Frontal cortex (tissue), 4 donors: ENCODE measurements at places on chromosomes 12 and 14. TPM values are rescaled to one million over a fixed set of nuclear protein-coding genes. Genes with fewer than 3 reads are reported as not detected.

The SAMD15 gene
- 12.6 TPM for total RNA-seq

The CATSPERB gene
- total RNA-seq: 4.1 TPM

The SLC38A4 gene
- 0.41 TPM for total RNA-seq

The BDKRB1 gene
- 0.41 TPM for total RNA-seq

The FNTB gene
- total RNA-seq: 5.3 TPM

The RAB3IP gene
- total RNA-seq: 25.7 TPM
